ENCODE measurements at places on chromosomes 2 and 18.

- no peak for DNase-seq
Measured at GRCh38 chr2:221262651-221263050, 309.5 kb downstream of the EPHA4 start.

GRCh38 chr2:9547262-9547991 lies 8.2 kb downstream of the ADAM17 start:
- DNase-seq = no peak

- no peak for DNase-seq
Measured at GRCh38 chr18:69559604-69560003, 158.9 kb downstream of the DOK6 start.

- DNase-seq = no peak
Measured at GRCh38 chr2:126222278-126222677, 433.7 kb upstream of the GYPC start.

GRCh38 chr18:58569490-58569911 lies 59.4 kb downstream of the ALPK2 start:
- no peak for DNase-seq
